ENCODE measurements at places on chromosomes 7 and 10.

DNA sequence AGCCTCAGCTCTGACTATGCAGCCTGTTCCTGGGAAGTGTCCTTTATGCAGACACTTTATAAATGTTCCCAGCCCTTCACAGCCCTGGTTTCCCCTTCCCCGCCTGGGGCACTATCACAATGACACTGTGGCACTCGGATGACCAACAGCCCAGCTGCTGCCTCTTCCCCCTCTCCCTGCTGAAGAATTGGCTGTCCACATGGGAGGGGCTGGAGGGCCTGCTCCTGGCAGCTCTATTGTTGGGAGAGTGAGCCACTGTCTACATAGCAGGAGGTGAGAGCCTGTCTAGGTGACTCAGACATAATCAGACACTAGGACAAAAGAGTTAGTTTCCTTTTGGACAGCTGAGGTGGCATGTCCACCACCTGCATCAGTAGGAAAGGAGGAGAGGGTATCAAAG, 437.5 kb downstream of the PLXNA4 start:
- peak; percentile 13 for DNase-seq

DNA sequence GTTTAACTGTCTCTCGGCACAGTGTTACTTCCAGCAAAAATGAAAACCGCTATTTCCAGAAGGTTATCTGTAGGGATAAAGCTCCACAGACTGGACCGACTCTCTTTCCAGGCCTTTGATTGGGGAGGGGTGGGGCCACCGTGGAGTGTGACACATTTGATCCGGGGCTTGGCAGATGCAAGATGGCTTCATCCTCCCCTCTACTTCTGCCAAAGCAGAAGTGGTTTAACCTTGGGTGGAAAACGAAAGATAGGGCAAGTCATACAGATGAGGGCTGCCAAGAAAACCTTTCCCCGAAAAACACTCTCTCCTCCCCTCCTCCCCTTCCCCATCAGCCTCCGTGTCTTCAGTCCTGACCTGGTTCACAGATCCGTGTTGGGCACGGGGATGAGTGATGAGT, 139.7 kb upstream of the SH2B2 start:
- no peak for DNase-seq

- DNase-seq = no peak
These were observed 23.4 kb upstream of the ARHGAP12 start for GRCh38 chr10:31952066-31952465.

DNA sequence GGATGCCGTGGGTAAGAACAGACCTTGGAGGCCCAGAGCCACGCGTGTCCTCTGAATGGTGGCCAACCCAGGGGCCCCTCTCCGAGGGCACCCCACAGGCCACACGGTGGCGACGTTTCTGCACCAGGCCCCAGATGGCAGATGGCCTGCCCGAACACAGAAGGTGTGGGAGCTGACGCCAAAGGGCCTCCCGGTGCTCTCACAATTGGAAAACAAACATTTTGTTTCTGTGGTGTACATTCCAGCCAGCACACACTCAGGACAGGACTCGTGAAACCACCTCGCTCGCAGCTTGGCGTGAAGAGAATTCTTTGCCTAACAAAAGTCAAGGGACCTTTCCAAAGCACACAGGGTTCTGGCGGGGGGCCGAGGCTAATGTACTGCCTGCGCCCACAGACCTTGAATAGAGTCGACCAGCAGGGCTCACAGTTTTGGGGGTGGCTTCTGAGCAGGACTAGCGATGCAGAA, 112.1 kb downstream of the FAM53B start:
- DNase-seq = peak; percentile 32

DNA sequence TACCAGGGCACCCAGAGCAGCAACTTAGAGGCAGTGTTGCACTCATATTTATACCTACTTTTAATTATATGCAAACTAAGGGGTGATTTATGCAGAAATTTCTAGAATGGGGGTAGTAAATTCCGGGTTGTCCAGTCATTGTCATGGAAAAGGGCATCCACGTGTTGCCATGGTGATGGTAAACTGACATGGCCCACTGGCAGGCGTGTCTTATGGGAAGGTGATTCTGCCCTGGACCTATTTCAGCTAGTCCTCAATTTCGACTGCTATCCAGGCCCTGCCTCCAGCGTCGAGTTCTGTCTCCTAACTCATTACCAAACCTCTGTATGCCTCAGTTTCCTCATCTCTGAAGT, 12.8 kb downstream of the SNX8 start:
- DNase-seq = no peak

DNA sequence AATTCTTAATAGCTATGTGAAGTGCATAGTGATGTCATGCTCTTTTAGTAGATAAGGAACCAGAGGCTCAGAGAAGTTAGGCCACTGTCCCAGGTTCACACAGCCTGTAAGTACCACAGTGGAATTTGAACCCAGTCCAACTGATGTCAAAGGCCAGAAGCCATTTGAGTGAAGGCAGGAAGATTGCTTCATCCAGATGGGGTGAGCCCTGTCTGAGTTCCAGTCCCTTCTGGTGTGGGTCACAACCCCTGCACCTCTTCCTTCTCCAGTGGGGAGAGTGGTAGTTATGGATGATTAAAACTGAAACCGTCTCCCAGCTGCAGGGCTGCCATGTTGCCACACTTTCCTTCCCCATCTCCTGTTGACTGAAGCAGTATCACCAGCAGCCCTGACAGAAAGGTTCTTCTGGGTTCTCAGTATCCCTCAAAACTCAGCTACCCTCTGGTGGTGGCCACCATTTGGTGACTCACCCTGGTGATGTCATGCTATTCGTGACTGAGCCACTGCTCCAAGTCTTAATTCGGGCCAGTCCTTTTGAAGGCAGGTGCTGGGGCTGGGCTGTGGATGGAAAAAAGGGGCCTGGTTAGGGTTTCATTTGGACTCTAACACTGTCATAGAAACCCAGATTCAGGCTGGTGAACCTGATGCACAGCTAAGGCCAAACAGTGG, 1.5 kb upstream of the C10orf95 start:
- no peak for DNase-seq

GRCh38 chr7:935164-935873, 19.2 kb downstream of the ADAP1 start:
- no peak for DNase-seq

All from NCI-H345 (cell line).